ENCODE measurements at places on chromosomes 7 and 10.

DNA sequence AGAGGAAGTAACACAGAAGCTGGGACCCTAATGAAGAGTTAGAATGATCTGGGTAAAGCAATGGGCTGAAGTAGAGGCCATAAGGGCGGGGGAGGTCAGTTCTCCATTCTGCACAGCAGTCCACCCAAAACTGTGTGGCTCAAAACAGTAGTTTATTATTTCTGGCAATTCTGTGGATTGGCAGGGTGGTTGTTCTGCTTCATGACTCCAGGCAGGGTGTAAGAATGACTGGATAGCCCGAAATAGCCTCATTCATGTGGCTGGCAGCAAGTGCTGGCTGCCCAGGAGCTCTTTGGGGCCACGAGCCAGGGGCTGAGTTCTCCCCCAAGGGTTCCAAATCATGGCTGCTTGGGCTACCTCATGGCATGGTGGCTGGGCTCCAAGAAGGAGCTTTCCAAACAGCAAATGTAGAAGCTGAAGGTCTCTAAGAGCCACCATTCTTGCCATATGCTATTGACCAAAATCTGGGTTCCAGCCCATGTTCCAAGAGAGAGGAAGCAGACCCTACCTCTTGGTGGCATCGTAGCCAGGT is 315.1 kb upstream of the C7orf33 start:
- DNase-seq: no peak

GRCh38 chr7:22582863-22583622 is 83.1 kb upstream of the STEAP1B start:
- no peak for DNase-seq

GRCh38 chr7:73451780-73452398 is 18.3 kb downstream of the FZD9 start:
- peak; percentile 65 for DNase-seq

DNA sequence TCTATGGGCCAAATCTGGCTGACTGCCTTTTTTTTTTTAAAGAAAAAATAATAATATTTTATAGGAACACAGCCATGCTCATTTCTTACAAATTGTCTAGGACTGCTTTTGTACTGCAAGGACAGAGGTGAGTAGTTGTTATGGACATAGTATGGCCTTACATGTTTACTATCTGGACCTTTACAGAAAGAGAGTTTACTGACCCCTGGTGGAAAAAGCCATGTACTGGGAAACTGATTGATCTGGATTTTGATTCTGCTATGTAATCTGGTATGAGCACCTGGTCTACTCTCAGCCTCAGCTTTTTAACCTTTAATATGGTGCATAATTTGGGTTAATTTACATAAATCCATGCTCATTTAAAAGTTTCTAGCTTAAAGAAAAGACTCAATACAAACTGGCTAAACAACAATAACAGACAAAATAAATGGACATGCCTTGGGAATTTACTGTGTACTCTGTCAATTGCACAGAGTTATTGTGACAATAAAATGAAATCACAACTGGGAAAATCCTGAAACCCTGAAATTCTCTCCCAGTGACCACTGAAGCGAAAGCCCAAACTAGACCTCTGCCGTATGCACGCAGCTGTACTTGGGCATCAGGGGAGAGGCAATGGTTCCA is 260.7 kb downstream of the BMPER start:
- DNase-seq: peak; percentile 9

- DNase-seq: no peak
These were observed 80.6 kb downstream of the NRCAM start for GRCh38 chr7:108375668-108376067.

- DNase-seq: no peak
These were observed 28.5 kb downstream of the DNAJB9 start for GRCh38 chr7:108598153-108598552.

DNA sequence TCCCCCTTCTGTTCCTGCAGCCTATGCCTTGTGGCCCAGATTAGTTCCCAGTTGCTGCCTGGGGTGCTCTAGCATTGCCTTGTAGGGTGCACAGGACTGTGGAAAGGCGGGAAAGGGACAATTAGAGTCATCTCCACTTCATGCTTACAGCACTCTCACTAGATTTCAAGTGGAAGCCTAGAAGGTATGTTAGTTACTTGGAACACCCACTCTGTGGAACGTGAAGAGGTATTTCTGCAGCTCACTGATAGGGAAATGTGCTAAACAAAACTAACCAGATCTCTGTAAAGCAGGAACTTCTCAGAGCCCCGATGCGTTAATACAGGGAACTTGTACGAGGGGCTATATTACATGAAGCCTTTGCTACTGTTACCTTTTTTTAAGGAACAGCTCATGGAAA is 19.4 kb downstream of the STMP1 start:
- DNase-seq: no peak

DNA sequence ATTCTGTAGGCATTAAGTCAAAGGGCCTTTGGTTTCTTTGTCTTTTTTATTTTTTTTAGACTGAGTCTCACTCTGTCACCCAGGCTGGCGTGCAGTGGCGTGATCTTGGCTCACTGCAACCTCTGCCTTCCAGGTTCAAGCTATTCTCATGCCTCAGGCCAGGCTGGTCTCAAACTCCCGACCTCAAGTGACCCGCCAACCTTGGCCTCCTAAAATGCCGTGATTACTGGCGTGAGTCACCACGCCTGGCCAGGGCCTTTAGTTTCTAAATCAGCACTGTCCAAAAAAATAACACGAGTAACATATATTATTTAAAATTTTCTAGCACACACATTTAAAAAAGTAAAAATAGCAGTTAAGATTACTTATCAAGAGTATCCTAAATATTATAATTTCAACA is 11.1 kb upstream of the ACSL5 start:
- no peak for DNase-seq

DNA sequence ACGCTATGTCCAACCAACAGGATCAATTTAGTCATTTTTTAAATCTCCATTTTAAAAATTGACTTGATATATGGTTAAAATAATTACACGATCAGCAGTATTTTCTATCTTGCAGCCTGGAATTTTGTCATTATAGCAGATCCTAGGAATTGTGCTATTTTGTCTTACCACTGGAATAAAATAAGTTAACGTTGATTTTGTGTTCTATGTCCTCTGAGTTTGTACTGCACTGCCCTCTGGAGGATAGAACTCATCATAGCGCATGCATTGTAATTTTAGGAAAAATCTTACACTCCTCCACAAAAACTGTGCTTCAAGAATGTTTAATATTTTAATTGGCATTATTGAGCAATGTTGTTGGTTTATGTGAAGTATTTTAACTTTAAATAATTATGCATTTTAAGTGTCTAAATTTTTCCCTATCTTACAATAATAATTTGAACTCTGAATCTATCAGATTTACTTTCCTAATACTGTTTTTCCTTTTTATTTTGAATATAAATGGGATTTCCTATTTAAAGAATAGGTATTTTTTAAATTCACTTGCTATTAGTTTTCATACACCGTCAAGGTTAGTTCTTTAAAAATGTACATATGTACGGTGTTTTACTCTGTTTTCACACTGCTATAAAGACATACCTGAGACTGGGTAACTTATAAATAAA is 220.1 kb downstream of the PPP1R3A start:
- DNase-seq: peak; percentile 62

DNA sequence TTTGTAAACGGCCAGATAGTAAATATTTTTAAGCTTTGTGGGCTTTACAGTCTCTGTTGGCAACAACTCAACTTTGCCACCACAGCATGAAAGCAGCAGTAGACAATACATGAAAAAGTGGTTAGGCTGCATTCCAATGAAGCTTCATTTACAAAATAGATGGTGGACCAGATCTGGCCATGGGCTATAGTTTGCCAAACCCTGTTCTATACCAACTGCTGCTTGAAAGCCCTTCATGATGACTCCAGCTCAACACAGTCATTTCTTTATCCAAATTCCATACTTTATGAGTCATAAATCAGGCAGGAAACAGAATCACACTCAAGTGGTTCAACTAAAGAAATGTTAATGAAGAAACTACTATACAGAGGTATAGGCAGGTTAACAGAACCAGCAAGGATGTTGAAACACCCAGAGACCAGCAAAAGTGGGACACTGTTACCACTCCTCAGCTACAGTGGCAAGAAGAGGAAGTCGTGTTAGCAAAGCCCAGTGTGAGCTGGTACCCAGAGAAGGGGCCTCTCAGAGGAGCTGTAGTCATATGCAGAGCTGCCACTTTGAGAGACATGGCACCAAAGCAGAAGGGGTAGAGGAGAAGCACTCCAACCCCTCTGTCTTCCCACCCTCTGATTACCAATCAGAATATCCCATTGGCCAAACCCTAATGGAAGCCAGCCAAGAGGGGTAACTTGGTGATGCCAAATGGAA is 72.5 kb downstream of the PRLHR start:
- no peak for DNase-seq

GRCh38 chr7:12291870-12292269 is 80.8 kb downstream of the TMEM106B start:
- no peak for DNase-seq

- DNase-seq: no peak
These were observed 12.4 kb downstream of the RBM33 start for GRCh38 chr7:155656891-155657290.

- no peak for DNase-seq
These were observed 108.7 kb downstream of the DOCK4 start for GRCh38 chr7:112097524-112097923.

GRCh38 chr10:71048971-71049615 is 160.7 kb upstream of the PCBD1 start:
- no peak for DNase-seq

GRCh38 chr7:11620406-11621253 is 211.4 kb downstream of the THSD7A start:
- DNase-seq: no peak

DNA sequence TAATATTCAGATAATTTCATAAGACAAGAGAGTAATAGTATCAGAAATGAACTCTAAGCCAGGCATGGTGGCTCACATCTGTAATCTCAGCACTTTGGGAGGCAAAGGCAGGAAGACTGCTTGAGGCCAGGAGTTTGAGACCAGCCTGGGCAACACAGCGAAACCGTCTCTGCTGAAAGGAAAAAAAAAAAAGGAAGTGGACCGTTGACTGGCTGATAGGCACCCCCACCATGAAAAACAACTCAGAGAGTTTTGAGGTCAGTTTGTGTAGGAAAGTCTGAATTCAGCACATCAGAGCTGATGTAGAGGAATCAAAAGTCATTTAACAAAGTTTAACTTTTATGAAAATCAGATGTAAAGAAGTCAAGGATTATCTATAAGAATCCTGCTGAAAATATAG is 63.2 kb upstream of the AMPH start:
- DNase-seq: peak; percentile 49

DNA sequence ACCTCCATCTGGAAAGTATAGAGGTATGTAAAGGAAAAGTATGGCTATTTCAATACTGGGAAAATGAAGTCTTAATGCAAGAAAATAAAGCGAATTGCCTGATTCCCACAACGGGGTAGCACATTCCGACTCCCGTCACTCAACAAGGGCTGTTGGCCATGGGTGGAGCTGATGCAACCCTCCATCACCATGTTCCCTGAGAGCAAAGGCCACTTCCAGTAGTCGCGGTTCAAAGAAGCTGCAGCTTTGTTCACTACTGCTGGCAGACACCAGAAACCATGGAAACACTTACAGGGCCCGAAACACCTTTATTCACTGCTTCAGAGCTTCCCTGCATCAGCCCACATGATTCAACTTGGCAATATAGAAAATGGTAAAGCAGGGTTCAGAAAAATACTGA is 44.0 kb downstream of the TMEM26 start:
- no peak for DNase-seq

- DNase-seq: no peak
These were observed 110.1 kb downstream of the PLCE1 start for GRCh38 chr10:94103801-94104221.

DNA sequence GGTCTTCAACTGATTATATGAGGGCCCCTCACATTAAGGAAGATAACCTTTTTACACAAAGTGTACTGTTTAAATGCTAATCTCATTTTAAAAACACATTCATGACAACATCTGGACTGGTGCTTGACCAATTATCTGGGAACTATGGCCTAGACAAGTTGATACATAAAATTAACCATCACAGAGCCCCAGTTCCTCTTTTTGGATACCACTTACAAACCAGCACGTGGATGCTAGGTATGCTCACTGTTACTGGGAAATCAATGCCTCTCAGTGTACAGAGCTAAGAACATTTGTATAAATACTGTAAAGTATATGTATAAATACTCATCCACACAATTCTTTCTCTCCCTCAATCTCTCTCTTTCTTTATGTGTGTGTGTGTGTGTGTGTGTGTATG is 1217.8 kb upstream of the LRRTM3 start:
- peak; percentile 12 for DNase-seq

DNA sequence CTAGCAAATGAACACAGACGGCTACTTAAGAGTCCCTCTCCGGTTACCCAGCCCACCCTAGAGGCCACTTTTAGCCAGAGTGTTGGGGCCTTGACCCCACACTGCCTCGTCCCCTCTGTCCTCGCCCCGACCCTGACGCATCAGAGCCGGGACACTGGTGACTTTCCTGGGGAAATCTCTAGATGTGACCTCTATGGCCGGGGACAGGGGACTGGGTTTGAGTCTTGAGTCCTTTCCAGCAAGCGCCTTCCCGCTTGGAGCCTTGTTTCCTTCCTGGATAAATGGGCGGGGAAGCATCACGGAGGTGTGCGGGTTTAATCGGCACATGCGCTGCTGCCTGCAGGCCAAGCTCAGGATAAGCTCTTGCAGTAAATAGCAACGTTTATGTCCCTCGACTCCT is 40.7 kb downstream of the NPTX2 start:
- no peak for DNase-seq

DNA sequence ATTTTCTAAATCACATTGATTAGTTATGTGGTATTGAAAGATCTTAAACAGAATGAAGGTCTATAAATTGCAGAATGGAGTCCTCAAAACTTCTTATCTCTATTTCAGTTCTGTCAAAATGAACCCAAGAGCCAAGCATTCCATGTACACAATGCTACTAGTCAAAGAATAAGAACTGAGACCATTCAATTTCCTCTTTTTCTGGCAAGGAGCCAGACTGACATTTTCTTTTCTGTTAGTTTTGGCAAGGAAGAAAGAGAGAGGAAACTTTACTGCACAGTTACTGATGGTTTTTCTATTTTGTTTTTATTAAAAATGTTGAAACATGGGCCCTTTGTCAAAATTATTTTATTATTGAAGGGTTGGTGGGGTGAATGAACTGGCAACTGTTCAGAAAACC is 181.8 kb upstream of the FERD3L start:
- no peak for DNase-seq

GRCh38 chr10:93548376-93549071 is 17.9 kb upstream of the FFAR4 start:
- DNase-seq: no peak

DNA sequence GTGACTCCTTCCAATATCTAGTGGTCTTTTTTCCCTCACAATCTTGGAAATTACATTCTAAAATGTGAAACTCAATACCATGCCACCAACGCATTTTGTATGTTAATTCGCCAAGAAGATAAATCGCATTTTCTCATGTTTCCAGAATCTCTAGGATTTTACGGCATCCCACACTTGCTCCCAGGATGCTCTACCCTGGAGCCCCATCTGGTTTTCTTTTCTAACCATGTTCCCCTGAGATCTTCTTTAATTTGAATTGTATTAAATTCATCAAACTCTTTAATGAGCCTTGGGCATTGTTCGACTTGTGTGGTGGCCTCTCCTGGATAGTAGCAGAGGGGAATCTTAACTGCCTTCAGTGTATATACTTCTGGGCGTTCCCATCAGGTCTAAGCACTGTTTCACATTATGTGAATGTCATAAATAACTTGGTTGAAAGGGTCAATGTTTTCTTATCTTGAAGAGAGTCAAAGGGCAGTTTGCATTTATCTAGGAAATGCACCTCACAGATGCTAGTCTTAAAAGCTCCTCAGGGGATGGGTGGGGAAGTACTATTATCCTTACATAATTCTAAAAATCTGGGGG is 169.1 kb upstream of the MEOX2 start:
- DNase-seq: no peak
